ENCODE measurements at places on chromosomes 7 and 10.

- DNase-seq, result no peak
Observed at GRCh38 chr7:28937103-28937502, 21.0 kb downstream of the TRIL start.

GRCh38 chr10:79320820-79321493 lies 26.3 kb upstream of the PPIF start:
- DNase-seq, result peak; percentile 86

DNA sequence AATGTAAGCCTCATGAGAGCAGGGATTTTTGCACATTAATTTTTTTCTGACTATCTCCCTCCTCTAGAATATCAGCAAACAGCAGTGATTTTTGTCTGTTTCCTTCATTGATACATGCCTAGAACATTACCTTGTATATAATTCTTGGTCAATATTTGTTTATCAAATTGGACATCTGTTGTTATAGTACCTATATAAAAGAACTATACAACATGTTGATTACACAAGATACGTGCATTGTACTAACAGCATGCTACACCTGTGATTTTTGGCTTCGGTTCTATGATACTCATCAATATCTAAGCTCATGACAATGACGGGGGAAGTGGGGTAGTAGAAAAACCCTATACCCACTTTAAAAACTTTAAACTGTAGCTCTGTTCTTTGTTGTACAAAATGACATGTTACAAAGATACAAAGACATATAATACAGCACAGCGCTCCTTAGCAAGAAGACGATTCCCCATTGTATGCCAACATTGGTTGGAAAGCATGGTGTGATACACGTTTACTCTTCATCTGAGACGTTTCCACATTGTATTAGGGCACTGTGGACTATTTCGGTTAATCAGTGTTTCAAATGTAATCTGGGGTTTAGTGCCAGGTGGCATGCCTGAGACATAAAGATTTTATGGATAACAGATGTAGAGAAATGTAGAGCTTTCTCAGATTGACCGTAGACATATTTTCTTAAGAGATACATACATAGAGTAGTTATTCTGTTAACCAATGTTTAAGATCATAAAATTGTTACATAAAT lies 70.5 kb upstream of the FOXP2 start:
- DNase-seq, result no peak

GRCh38 chr7:154426778-154427177 lies 374.6 kb downstream of the DPP6 start:
- DNase-seq, result no peak

GRCh38 chr10:52216852-52217251 lies 97.2 kb upstream of the DKK1 start:
- DNase-seq, result peak; percentile 56

DNA sequence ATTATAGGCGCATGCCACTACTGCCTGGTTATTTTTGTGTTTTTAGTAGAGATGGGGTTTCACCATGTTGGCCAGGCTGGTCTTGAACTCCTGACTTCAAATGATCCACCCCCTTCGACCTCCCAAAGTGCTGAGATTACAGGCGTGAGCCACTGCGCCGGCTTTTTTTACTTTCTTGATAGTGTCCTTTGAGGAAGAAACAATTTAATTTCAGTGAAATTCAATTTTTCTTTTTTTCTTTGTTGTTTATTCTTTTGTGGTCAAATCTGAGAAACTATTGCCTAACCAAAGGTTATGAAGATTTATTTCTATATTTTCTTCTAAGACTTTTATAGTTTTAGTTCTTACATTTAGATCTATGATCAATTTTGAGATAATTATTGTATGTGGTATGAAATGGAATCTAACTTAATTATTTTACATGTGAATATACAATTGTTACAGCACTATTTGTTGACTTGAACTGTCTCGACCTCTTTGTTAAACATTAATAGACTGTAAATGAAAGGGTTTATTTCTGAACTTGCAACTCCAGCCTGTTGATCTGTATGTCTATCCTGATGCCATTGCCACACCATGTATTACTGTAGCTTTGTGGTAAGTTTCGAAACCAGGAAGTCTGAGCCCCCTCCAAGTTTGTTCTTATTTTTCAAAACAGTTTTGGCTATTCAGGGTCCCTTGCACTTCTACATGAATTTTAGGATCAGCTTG lies 19.8 kb upstream of the RASSF4 start:
- DNase-seq, result peak; percentile 75

- DNase-seq, result peak; percentile 20
Observed at GRCh38 chr7:121449329-121449728, 53.2 kb upstream of the FAM3C start.

GRCh38 chr10:1551636-1552338 lies 185.5 kb downstream of the ADARB2 start:
- DNase-seq, result no peak

GRCh38 chr10:91632671-91633550 lies at the start of gene PPP1R3C:
PPP1R3C (minus strand) TSS chr10:91633071; CDS start chr10:91632969, 102 bp downstream.
- DNase-seq, result peak; percentile 74

DNA sequence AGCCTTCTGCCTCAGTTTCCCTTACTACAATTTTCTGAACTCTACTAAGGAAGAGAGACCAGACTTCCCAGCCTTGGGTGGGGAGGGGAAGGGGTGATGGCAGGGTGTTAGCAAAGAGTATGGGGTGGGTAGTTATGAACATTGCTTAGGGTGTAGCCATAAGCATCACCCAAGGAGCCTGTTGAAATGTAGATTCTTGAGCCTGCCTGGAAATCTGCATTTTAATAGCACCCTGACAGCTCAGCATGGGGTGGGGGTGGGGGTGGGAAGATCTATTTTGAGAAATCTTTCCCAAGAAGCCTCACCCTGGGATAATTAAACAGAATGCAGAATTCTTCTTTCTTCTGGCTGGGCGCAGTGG lies 164.8 kb downstream of the NRF1 start:
- no peak for DNase-seq

DNA sequence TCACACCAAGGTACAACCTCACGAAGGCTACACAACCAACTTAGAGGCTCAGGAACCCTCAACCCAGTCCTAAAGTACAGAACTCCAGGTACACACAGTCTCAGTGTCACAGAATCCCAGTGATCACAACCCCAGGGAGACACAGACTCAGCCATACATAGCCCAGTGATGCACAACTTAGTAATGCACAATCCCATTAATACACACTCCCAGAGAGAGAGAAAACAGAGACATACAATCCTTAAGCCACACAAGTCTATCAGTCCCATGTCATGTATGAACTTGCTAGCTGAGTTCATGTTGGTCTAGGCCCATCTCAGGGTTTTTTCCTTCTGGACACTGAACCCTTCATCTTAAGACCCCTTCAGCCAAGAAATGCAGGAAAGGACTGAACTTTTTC lies 4.6 kb downstream of the KCNIP2 start:
- no peak for DNase-seq

- peak; percentile 52 for DNase-seq
Observed at GRCh38 chr10:79068203-79068561, 584 bp upstream of the ZMIZ1 start.

DNA sequence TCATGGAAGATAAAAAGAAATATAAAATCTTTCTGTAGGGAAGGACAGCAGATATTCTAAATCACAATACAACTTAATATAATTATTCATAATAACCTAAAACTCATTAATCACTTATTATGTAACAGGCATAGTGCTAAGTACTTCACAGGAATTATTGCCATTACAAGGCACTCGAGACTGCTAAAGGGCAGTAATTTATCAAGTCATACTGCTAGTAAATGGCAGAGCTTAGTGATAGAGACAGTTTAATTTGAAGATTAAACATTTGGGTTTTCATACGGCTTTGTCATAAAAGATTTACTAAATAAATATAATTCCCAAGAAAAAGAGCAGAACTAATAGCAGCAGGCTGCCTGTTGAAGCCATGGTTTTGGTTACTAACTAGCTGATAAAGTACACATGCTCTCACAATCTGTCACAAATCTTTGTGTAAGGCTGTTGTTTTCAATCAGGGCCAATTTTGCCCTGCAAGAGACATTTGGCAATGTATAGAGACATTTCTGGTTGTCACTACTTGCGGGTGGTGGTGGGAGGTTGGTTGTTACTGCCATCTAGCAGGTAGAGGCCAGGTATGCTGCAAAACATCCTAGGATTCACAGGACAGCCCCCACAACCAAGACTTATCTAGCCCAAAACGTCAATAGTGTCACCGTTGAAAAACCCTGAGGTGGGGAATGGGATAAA lies 233.3 kb upstream of the CACNA2D1 start:
- no peak for DNase-seq

DNA sequence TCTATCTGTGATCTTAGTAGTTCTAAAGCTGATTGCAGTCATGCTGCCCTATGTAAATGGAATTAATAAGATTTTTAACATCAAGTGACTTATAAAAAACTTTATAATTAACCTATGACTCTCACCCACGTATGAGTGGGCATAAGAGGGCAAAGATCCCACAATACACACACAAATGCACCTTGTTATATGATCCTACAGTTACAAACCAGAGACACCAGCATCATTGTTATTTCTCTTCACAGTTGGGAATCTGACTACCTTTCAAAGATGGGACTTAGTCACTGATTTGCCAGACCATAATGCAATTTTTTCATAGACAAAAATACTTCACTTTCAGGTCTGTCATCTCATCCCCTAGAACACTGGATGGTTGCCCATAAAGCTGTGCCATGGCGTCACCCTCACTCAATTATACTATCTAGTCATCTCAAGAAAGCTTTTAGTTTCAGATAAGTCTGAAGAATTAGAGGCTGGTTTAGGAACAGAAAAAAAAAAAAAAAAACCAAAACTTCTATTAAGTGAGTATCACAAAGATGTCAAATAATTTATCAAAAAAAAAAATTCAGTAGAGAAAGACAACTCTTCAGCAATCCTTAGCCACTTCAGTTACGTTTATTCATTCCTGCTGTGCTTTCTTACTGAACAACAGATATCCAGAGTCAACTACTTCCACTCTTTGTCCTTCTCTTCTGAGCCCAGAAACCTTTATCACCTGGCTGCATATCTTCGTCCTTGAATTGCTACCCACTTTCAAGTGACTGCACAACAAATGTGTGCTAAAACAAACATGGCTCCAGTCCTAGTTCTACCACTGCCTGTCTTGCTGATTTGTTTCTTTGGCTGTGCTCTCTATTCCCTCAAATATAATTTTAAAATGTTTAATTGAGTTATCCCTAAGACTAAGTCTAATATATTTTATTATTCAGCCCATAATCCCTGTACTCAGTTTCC lies 175.0 kb upstream of the CHRM2 start:
- no peak for DNase-seq

DNA sequence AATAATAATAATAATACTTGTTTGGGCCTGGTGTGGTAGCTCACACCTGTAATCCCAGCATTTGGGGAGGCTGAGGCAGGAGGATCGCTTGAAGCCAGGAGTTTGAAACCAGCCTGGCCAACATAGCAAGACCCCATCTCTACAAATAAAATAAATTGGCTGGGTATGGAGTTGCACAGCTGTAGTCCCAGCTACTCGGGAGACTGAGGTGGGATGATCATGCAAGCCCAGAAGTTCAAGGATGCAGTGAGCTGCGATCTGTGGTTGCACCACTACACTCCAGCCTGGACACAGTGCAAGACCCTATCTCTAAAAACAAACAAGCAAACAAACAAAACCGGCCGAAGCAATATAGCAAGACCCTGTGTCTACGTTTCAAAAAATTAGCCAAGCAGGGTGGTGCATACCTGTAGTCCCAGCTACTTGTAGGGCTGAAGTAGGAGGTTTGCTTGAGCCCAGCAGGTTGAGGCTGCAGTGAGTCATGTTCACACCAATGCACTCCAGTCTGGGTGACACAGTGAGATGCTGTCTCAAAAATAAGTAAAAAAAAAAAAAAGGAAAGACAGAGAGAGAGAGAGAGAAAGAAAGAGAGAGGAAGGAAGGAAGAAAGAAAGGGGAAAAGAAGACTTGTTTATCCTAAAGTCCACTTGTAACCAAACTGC lies 85.6 kb upstream of the KDM7A start:
- DNase-seq, result no peak

DNA sequence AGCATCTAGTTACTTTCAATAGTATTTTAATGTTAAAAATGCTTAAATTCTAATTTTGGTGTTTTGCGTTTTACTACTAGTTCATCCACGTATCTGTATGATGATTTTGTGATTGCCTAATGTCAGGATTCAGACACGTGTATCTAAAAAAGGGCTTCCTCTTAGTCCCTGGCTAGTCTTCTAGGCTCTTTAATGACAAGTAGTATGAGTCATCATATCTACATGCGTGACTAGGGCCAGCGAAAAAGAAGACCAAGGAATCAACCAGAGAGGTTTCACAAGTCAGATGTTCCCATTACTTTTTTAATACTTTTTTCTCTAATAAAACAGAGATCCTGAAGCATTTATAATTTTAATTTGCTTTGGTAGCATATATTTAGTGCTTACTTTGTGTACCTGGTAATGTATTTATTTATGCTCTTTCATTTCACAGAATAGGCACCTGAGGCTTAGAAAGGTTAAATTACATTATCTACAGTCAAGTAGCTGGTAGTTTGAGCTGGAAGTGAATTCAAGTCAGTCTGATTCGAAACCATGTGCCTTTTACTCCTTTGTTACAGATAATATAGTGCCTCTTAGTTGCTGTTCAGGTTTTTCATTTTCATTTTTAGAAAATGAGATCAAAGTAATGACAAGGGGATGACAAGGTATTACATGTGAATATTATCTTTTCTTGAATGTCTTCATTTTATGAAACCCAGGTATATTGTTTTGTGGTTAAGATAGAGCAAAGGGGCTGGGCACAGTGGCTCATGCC lies 140.3 kb downstream of the FOXP2 start:
- DNase-seq, result no peak

DNA sequence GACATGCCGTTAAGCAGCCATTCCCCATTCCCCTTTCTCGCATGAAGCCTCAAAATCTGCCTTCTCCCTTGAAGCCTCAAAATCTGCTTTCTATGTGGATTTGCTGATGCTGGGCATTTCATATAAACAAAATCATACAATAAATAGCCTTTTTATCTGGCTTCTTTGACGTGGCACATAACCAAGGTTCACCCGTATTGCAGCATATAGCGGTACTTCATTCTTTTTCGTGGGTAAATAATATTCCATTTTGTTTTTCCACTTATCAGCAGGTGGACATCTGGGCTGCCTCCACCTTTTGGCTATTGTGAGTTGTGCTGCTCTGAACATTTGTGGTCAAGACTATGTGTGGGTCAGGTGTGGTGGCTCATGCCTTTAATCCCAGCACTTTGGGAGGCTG lies 57.0 kb downstream of the BRI3 start:
- DNase-seq, result no peak

GRCh38 chr10:132396494-132397035 lies 435 bp upstream of the PWWP2B start:
- peak; percentile 85 for DNase-seq

- DNase-seq, result peak; percentile 75
Observed at GRCh38 chr10:99431190-99431760, 851 bp upstream of the GOT1 start.

GRCh38 chr7:43274752-43275151 lies 162.3 kb downstream of the HECW1 start:
- DNase-seq, result no peak

DNA sequence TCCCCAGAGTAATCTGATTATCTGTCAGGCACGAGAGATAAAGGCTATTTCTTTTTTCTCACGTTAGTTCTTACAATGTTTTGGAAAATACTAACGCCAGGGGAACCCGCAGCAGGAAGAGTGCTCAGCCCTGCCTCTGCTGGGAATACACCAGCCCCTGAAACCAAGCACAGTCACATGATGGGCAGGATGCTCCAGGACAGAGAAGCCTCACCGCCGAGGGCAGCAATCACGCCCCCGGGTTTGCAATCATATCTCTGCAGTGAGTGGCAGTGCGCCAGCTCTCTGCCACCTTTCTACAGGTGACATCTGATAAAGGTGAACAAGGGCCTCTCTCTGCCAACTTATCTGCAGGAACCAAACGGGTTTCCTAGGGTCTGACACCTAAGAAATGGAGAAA lies 39.8 kb downstream of the BRI3 start:
- no peak for DNase-seq

- DNase-seq, result no peak
Observed at GRCh38 chr7:34849163-34849960, 187.9 kb downstream of the DPY19L1 start.

All from hematopoietic multipotent progenitor cell treated with erythropoietin and hydrocortisone succinate and interleukin-3 and kit ligand, for 4 days (in vitro differentiated cells).